ENCODE measurements at places on chromosomes 4 and X.

DNA sequence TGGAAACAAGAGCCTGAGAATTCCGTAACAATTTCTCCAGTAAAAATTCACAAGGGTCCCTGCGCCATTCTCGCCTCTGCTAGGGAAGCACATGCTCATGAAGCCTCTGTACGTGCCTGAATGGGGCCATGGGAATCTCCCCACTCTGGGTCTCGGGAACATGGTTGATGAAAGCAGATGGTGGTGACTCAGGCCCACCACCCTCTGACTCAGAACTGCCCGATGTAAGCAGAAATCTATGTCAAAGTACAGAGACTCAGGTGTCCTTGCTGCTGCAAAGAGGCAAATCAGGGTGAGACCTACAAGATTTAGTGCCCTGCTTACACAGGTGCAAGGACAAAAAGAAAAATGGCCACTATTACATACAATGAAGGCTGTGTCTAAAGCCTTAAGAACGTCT is 65.0 kb downstream of the SCD5 start:
- no peak for DNase-seq

DNA sequence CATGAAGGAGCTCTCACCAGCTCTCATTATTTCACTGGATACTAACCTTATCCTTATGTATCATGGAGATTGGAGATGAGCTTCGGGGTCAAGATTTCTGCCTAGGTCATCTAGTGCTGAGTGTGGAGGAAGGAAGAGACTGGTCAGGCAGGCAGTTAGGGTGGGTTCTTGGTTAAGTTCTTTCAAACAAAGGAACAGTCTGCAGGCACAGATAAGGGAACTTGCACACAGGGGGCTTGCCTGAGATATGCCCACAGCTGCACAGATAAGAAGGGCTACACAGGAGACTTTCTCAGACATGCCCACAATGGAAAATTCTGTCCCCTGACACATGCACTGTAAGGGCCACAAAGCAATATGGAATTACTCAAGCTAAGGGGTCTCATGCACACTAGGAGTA is 904.1 kb downstream of the NLGN4X start:
- no peak for DNase-seq

- no peak for DNase-seq
Observed at GRCh38 chrX:9429767-9430166, 35.1 kb upstream of the TBL1X start.

GRCh38 chr4:41381384-41381783 is 124.7 kb downstream of the UCHL1 start:
- no peak for DNase-seq

GRCh38 chr4:105683038-105683437 is 25.5 kb downstream of the INTS12 start:
- DNase-seq: no peak

GRCh38 chr4:131367441-131367840 is 1781.7 kb upstream of the PCDH10 start:
- no peak for DNase-seq

DNA sequence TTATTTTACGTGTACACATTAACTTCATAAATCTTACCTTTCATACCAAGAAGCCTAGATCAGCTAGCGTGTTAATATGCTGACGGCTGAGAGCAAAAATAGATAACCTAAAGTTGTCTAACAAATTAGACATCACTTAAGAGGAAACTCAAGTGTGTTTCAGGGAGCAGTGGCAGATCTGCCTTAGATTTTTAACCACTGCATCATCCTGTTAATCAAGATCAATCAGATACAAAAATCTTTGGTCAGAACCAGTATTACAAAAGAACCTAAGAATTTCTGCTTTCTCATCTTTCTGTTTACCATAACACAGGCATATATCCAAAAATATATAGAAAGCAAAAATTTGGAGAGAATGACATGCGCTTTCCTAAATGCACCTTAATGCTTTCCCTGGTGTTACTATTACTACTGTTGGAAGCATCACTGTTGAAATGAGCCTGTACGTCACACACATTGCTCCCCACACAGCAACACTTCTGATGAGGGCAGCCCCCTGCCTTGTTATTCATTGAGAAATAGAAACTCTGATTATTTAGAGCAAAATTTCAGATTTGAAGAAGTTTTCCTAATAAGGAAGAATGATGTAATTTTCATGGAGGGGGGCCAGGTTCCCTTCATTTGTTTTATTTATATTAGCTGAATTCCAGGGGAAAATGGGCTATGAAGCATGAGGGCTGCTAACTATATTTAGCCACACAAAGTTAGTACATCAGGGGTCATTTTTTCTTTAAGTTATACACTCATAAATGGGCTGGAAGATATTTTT is 152.3 kb downstream of the CBR4 start:
- no peak for DNase-seq

Measured in globus pallidus (tissue), 1 donor.